GM12892 (cell line): ENCODE measurements at places on chromosomes 3 and 15.

DNA sequence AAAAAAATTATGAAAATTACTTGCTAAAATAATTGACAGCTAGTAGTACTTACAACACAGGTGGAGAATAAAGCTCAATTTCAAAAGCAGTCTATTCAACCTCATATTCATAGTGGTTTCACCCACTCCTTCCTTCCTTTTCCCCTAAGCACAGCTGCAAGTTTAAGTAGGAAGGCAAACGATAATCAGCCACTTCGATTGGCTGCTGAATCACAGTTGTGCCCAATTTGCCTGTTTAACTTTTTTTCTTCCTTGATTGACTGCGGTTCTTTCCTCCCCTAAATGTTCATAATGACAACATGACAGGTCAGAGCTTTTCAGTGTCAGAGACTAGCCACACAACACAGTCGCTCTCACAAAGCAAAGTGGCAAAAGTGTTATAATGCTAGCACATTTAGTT lies 468.0 kb upstream of the GBE1 start:
- DNase-seq: no peak

GRCh38 chr3:89434621-89435380 lies 327.4 kb downstream of the EPHA3 start:
- no peak for DNase-seq

GRCh38 chr3:18237251-18238005 lies 187.7 kb downstream of the SATB1 start:
- no peak for DNase-seq

DNA sequence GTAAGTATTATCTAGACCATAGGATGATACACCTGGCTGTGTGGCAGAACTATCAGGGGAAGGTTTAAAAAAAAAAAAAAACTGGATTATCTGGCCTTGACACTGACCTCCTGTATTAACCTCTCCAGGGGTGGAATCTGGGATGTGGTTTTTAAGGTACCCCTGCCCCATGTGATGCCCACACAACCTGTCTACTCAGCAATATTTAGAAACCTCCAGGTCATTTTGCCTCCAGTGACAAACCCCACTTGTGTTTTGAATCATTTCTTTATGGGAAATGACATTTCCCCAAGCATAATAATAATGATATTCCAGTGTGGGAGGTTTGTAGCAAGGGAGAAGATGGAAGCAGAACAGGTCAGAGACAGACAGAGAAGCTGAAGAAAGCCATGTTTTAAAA lies 179.1 kb downstream of the RSL24D1 start:
- no peak for DNase-seq

- DNase-seq: no peak
Measured at GRCh38 chr15:26711445-26711844, 61.4 kb downstream of the GABRB3 start.

- DNase-seq: no peak
Measured at GRCh38 chr3:174417573-174417972, 441.6 kb upstream of the NAALADL2 start.

DNA sequence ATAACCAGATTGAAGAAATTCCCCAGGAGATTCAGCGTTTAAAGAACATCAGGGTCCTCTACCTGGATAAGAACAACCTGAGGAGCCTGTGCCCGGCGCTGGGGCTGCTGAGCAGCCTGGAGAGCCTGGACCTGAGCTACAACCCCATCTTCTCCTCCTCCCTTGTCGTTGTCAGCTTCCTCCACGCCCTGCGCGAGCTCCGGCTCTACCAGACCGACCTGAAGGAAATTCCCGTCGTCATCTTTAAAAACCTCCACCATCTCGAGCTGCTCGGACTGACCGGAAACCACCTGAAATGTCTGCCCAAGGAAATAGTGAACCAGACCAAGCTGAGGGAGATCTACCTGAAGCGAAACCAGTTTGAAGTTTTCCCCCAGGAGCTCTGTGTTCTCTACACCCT lies 9.4 kb upstream of the LRRC34 start:
- no peak for DNase-seq

DNA sequence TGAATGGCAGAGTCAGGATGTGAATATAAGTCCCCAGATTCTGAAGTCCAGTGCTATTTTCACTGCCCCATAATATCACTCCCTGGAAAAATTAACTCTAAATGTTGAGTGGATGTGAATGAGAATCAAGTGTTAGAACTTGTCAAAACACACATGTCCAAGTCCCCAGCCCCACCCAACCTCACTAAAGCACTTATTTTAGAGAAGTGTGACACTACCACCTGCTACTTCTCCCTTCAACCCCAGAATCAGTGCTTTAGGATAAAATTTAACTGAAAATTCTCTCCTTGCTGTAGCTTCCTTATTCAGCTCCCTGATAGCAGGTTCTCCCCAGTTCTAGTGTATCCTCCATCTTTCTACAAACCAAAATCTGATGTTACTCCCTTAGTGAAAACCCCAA lies 35.8 kb downstream of the HERC1 start:
- DNase-seq: no peak
